Stimulated activated CD4-positive, alpha-beta T cell treated with anti-CD3 and anti-CD28 coated beads, Interleukin-1b, Interleukin-23, amount 100 ng/mL, for 48 hours (primary cell): ENCODE measurements at places on chromosomes 1 and 21.

- no peak for DNase-seq
Measured at GRCh38 chr1:191609305-191609704, 549.0 kb upstream of the RGS18 start.

DNA sequence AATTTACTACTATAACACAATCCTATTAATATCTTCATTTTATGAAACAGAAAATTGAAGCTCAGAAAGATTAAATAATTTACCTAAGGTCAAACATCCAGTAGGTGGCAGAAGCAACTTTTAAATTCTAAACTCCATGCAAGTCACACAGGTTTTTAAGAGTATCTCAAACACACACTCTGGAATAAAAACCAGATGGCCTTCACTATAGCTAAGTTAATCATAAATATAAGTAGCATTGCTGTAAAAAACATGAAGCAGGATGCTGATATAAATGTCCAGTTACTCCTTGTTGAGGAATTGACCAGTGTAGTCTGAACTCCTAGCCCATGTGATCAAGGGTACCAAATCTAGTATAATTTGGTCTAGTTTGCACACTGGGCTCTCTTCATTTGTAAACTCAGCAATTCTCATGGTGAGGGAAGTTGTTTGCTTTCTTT lies 9.4 kb upstream of the FMO3 start:
- no peak for DNase-seq

DNA sequence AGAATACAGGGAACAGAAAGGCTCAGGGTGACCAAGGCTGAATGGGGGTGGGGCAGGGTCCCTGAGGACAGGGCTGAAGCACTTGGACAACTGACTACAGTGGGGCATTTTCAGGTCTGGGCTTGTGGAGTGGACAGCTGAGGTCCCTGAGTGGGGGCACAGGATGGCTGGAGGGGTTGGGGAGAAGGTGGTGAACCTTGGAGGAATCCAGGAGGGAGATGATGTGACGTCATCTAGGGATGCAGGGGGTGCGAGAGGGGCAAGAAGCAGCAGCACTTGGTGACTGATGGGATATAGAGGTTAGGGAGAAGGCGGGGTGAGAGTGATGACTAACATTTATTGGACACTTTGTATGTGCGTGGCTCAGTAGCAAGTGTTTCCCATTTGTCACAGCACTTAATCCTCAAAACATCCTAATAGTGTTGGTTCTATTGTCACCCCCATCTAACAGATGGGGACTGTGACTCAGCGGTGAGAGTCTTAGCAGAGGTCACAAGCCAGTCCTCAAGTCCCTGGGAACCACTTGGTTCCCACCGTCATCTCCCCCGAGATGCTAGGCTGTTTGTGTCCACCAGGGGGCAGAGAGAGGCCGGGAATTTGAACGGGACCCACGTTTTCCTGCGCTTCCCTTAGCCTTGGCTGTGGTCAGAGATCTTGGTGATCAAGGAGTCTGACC lies 27.9 kb upstream of the BMP8B start:
- DNase-seq = peak; percentile 40

GRCh38 chr1:39524171-39524570 lies 32.7 kb downstream of the BMP8A start:
- DNase-seq = no peak
